ENCODE measurements at places on chromosomes 13 and 19.

GRCh38 chr13:112466132-112467058 is 90.2 kb downstream of the SPACA7 start:
- DNase-seq = no peak

DNA sequence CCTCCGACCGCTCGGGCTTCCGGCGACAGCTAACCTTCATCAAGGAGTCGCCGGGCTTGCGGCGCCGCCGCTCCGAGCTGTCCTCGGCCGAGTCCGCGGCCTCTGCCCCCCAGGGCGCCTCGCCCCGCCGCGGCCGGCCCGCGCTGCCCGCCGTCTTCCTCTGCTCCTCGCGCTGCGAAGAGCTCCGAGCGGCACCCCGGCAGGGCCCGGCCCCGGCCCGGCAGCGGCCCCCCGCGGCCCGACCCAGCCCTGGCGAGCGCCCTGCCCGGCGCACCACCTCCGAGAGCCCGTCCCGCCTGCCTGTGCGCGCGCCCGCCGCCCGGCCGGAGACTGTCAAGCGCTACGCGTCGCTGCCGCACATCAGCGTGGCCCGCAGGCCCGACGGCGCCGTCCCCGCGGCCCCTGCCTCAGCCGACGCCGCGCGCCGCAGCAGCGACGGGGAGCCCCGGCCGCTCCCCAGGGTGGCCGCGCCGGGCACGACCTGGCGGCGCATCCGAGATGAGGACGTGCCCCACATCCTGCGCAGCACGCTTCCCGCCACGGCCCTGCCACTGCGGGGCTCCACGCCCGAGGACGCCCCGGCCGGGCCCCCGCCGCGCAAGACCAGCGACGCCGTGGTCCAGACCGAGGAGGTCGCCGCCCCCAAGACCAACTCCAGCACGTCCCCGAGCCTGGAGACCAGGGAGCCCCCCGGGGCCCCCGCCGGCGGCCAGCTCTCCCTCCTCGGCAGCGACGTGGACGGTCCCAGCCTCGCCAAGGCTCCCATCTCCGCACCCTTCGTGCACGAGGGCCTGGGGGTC is 9.6 kb downstream of the C19orf25 start:
- no peak for DNase-seq

DNA sequence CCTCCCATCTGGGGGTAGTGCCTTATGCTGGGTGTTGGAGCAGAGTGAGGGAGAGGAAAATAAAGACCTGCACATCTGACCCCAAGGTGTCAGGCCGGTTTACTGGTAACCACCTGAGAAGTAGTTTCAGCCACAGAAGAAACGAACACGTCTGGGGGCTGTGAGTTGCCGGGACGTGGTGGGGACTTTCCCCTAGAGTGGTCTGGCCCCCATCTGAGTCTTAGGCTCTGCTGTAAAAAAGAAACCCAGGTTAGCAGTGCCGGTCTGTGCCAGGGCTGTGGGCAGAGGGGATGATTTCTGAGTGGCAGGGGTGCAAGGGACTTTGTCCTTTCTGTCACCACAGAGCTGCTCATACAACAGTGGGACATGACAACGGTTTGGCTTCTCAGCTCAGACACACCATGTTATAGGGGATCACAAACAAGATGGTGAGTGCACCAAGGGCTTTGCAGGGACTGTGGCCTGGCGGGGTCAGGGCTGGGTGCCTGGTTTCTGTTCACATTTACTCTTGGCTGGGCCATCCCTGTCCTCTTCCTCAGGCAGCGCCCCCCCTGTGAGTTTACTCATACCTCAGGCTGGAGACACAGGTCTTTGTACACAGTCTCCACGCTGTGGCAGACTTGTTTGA is 9.0 kb downstream of the GCDH start:
- peak; percentile 45 for DNase-seq

DNA sequence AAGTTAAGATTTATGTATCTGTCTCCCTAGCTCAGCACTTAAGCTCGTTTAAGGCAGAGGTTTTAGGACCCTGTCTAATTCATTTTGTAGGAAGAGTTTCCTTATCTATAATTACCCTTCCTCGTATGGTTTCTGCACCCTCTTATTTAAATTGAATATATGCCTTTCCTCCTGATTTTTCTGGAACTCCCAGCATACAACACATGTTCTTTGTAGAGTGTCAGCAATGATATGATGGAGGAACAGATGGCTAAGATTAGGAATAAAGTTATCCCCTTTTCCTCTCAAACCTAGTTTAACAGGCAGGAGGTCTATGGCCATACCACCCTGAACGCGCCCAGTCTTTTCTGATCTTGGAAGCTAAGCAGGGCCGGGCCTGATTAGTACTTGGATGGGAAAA is 359.5 kb downstream of the PCDH17 start:
- DNase-seq = no peak

- no peak for DNase-seq
Measured at GRCh38 chr13:21426238-21426637, 32.9 kb downstream of the ZDHHC20 start.

DNA sequence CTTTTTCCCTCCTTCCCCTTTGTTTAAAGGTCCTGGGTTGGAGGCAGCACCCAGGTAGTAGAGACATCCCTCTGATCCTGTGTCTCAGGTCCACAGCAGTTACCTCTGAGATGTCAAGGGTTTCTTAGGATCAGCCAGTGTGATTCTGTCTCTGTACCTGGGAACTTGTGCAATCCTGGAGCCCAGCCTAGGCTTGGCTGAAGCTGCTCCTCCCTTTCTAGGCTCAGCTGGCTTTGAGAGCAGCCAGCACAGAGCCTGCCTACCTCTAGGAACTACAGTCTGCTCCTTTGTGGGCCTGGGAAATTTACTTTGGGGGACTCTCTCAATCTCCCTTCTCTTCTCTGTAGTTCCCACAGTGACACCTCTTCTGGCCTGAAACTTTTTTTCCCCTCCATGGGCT is 171.6 kb downstream of the MTUS2 start:
- no peak for DNase-seq

DNA sequence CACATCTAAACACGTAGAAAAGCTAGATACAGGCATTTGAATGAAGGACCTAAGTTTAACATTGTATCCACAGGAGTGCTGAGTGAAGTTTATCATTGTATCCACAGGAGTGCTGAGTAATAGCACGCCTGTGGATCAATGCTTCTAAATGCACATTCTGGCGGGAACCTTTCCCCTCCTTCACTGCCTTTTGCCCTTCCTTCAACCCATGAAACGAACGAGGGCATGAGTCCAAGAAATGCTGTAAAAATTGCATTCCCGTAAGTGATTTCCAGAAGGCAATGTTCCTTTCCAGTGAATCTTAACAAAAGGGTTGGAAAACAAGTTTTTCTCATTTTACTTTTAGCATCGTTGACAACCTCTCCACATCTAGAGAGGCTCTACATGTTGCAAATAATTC is 88.1 kb downstream of the ZDHHC20 start:
- no peak for DNase-seq

- DNase-seq = no peak
Measured at GRCh38 chr13:114136576-114136975, 4.2 kb upstream of the RASA3 start.

- no peak for DNase-seq
Measured at GRCh38 chr13:28469316-28469715, 25.6 kb downstream of the FLT1 start.

DNA sequence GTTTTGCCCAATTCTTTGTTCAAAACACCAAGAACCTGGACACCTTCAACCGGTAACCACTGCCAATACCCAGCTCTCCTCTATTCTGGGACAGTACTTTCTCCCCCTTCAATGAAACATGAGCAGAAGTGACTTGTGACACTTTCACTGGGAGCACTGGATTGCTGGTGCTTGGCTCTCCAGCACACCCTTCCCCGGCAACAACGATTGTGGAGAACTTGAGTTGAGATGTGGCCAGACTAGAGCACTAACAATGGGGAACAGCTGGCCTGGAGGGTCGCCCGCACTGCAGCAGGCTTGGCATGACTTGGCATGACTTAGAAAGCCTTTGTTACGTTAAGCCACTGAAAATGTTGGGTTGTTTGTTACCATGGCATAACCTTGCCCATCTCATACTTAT is 7.5 kb upstream of the B3GLCT start:
- DNase-seq = no peak

DNA sequence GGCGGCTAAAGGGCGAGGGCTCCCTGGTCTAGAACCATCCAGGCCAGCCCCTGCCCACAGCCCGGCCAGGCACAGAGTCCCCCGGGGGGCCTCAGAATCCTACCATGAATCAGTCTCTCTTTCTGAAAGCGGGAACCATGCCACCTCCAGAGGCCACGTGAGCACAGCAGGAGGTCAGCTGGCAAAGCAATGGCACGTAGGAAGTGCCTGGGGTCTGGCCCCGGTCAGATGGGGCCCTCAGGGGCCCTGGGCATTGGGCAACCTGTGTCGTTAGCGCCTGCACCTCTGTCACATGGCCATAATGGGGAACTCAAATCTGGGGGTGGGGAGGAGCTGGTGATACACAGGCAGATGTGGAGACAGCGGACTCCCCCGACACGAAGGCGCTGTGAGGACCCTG is 8.8 kb downstream of the MFSD12 start:
- no peak for DNase-seq

All from activated T-cell treated with anti-CD3 and anti-CD28 coated beads, Interleukin-2, amount 50 U/mL, for 48 hours (primary cell).